Lung (tissue), 17 donors: ENCODE measurements at places on chromosomes 1 and 21.

GRCh38 chr1:179958359-179958758 lies 3.7 kb downstream of the CEP350 start:
- DNase-seq: no peak

DNA sequence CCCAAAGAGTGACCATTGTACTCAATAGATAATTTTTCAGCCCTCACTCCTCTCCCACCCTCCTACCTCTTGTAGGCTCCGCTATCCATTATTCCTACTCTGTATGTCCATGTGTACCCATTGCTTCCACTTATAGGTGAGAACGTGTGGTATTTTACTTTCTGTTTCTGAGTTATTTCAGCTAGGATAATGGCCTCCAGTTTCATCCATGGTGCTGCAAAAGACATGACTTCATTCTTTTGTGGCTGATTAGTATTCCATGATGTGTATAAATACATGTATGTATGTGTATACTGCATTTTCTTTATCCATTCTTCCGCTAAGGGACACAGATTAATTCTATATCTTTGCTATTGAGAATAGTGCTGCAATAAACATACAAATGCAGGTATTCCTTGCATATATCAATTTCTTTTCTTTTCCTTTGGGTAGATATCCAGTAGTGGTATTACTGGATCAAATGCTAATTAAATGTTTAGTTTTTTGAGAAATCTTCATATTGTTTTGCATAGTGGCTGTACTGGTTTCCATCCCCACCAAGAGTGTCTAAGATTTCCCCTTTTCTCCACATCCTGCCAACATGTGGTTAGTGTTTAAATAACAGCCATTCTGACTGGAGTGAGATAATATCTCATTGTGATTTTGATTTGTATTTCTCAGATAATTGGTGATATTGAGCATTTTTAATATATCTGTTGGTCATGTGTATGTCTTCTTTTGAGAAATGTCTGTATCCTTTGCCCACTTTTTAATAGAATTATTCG lies 4.9 kb downstream of the LY9 start:
- DNase-seq: no peak

- peak; percentile 26 for DNase-seq
These were observed 35.9 kb downstream of the LYPLAL1 start for GRCh38 chr1:219209578-219209977.

- DNase-seq: no peak
These were observed 204.6 kb downstream of the GABPA start for GRCh38 chr21:25939396-25939761.

GRCh38 chr1:155080312-155081228 lies 1.9 kb downstream of the EFNA3 start:
- peak; percentile 73 for DNase-seq

- no peak for DNase-seq
These were observed 51.5 kb downstream of the CTH start for GRCh38 chr1:70462611-70463010.

DNA sequence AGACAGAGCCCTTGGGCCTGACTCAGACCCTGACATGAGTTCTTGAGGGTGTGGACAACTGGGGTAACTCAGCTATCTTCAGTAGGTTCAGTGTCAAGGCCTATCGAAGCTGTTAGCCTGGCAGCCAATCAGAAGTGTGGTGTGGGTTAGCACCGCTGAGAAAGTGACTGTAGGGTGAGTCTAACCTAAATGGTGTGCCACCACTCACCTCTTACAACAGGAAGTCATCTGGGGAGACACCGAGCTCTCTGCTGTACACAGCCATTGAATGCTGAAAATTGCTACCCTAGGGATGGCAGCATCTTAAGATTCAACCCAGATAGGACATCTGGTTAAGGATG lies 44.6 kb downstream of the RASSF5 start:
- no peak for DNase-seq

DNA sequence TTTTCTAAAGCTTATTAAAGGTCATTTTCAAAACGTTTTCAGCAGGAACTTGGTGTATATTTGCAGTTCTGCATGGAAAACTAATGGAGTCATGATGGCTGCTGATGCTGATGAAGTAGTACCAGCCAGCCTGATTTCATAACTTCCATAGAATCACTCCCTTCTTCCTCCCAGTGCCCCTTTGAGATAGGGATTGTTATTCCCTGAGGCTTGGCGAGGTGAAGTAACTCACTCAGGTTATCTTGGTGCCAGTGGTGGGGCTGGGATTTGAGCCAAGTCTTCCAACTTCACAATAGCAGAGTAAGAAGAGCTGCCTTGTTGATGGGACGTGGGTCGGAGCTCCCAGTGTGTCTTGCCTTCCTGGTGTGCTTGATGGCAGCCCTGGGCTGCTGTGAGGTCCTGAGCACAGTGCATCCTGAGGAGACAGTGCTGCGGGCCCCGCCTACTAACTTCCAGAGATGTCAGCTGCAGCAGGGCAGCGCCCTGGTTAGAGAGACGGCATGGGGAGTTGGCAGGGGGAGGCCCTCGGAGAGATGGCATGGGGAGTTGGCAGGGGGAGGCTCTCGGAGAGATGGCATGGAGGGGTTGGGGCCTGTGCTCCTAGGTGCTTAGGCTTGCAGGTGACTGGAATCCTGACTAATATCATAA lies 92.6 kb downstream of the PCBP3 start:
- DNase-seq: no peak

DNA sequence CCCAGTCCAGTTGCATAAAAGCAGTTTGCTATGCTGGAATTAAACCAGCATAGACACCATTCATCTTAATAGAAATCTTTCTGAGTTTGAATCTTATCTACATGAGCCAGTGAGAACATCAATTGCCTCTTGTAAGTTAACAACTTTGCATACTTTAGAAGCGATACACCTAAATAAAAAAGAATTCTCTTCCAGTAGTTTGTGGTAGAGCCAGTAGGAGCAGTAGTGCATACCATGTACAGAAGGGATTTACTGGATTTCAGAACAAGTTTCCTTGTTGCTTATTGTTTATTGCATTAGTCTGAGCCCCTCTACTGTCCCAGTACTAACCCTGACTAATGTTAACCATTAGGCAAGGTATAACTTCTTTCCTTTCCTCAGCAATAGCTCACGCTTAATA lies 313.1 kb downstream of the TGFB2 start:
- DNase-seq: no peak

DNA sequence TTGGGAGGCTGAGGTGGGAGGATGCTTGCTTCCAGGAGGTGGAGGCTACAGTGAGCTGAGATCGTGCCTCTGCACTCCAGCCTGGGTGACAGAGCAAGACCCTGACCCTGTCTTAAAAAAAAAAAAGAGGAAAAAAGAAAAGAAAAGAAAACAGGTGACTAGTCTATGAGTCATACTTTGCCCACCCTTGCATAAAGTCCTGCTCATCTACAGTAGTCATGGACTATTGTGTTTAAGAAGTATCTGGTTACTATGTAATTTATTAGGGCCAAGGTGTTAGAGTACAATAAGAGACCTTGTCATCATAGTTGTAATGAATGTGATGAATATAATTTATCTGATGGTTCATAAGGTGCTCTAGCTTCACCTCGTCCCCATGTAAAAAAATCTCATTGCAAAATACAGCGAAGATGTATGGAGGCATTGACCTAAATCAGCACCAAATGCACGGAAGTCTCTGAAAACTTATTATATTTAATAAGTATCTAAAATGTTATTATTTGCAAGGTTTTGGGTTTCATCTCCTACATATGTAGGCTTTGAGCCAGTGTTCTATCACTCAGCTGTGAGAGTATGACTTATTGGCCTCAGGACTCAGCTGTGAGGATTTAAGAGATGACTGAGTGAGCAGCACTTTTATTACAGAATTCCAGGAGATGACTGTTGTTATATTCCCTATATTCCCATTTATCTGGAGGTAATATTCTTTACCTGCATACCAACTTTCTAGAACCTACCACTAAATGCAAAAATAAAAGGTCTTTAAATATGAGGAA lies 19.9 kb upstream of the KCNJ6 start:
- no peak for DNase-seq

DNA sequence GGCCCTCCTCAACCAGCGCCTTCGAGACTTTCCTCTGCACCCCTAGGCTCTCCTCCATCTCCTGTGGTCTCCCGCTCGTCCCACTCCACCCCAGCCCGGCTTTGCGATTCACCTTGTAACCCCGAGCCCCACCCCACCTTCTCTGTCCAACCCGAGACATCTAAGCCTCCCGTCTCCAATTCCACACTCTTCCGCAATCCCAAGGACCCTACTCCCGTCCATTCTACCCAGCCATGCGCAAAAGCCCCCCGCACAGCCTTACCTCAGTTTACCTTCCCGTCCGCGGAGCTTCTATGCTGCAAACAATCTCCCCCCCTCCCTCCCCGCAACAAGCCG lies 174 bp downstream of the SH3BP5L start:
- no peak for DNase-seq

DNA sequence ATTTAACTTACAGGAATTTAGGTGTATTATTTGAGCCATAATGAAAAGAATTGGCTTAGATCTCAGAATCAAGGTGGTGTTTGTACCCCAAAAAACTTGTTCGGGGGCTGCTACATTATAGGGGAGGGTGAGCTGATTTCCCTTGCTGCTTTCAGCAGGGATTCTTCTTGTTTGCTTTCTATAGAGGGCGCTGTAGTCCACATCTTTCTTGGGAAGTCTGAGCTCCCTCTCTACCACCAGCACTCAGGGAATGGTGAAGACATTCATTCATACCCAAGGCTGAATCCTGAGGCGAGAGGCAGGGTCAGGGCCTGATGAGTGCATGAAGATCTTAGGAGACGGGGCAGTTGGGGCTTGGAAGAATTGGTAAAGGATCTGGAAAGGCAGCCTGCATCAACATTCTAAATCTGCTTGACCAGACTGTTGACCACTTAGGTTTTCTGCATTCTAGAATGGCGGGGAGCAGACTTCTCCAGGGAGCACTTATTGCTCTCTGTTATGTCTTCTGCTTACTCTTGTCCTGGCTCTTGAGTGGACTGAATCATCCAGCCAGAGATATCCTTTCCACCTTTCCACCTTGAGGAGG lies 18.9 kb downstream of the SPATA46 start:
- no peak for DNase-seq

DNA sequence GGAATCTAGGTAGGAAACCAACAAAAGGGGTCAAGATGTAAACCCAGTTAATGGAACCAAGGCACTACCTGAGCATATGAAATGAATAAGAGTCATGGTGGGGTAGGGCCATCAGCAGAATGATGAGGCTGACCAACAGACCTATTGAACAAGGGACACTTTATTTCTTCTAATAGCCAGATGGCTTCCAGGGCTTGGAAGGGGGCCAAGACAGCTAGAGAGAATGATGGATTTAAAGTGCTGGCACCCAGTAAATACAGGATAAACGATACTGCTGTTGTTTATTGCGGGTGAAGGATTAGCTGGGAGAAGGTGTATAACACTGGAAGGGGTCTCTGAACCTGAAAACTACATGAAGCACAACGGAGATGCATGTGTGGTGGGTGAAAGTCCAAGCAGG lies 15.6 kb downstream of the DDAH1 start:
- DNase-seq: no peak

- peak; percentile 43 for DNase-seq
These were observed 9.3 kb upstream of the FAM89A start for GRCh38 chr1:231049121-231049979.

- no peak for DNase-seq
These were observed 18.8 kb downstream of the ODF2L start for GRCh38 chr1:86377341-86377740.

DNA sequence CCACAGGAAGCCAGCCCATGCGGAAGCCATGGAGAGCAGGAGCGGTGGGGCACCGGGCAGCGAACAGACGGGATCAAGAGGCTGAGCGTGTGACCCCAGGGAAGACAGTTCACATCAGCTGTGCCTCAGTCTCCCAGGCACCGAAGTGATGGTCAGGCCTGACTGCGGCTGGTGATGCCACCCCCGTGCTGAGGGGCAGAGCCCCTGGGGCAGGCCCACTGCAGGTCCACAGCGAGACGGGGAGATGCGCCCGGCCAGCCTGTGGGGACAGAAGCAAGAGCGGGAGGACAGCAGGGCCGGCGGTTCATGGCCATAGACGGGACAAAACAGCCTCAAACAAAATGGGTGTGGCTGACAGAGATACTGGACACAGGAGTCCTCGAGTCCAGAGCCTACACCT lies 93.8 kb downstream of the RIPK4 start:
- DNase-seq: no peak

DNA sequence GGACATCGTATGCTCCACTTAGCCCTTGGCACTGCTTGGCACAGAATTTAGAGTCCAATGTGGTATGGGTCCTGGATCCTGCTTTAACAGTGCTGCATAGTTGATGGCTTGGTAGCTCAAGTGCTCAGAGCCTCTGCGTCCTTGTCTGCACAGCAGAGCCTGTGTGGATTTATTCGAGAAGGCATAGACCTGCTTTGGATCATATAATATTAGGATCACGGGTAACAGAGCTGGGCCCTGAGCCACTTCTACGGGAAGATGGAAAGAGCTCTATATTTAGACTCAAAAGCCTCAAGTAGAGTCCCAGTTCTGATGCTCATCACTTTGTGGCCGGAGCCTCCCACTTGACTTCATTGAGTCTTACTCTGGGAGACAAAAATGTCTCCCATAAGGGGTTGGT lies 164.4 kb upstream of the EDN2 start:
- DNase-seq: no peak

- DNase-seq: no peak
These were observed 94.1 kb upstream of the VANGL1 start for GRCh38 chr1:115547696-115548095.

DNA sequence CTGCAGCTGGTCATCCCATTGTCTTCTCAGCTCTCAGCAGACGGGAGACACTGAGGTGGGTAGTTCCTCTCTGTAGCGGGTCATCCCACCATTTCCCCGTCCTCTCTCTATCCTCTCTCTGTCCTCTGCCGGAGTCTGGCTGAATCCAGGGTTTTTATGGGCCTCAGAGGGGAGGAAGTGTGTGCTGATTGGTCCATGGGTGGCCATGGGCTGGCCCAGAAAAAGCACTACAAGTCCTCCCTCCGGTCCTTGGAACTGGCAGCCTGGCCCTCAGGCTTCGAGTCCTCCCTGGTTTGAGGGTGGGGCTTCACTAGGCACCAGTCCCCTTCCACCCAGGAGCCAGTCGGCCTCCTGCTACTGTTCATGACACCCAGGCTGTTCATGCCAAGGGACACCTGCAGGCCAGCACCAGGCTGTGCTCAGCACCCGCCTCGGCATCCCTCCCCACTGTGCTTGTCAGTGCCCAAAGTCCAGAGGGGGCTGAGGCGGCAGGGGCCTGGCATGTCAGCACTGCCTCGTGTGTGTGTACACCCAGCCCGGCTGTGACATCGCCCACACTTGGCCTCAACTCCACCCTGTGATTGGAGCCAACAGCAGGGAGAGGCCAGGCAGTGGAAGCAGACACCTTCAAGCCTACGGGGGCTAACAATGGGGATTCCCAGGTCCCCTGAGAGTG lies 23.0 kb upstream of the LRRC8C start:
- no peak for DNase-seq
